ENCODE measurements at places on chromosomes 2 and 18. TPM values are rescaled to one million over a fixed set of nuclear protein-coding genes. Genes with fewer than 3 reads are reported as not detected.

DNA sequence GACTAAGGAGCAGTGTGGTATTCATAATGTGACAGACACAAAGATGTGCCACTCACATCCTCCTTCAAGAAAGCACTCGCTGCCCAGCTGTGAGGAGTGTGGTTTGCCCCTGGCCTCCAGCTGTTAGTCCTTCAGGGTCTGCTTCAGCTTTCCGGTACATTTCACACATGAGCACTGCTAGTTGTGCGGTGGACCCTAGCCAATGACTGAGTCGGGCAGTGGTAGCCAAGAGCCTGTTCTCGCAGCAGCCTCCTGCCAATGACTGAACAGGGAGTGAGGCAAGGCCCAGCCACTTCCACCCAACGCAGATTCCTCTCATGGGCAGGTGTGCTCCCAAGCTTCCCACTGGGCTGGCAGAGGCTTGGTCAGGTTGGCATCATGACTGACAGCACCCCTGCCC lies 254.3 kb downstream of the RBM43 start:
- no peak for DNase-seq

GRCh38 chr2:39873586-39873985 lies 94.5 kb upstream of the THUMPD2 start:
- DNase-seq: no peak

DNA sequence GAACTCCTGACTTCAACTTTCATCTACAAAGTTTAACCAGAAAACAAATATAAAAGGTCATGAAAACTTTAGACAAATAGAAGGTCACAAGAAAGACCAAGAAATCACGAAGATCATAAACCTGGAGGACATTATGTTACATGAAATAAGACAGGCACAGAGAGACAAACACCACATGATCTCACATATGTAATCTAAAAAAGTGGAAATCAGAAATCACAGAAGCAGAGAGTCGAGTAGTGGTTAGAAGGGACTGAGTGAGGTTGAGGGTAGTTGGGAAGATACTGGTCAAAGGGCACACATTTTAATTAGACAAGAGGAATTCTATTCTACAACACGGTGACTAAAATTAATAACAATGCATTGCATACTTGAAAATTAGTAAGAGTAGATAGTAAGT lies 1.4 kb downstream of the GCFC2 start:
- DNase-seq: no peak

- DNase-seq: no peak
Observed at GRCh38 chr2:152047824-152048471, 50.9 kb downstream of the CACNB4 start.

- DNase-seq: no peak
Observed at GRCh38 chr2:191303140-191304005, 58.2 kb downstream of the MYO1B start.

Gene CHRND
- not detected for total RNA-seq
